ENCODE measurements at places on chromosomes 2 and 18. TPM values are rescaled to one million over a fixed set of nuclear protein-coding genes. Genes with fewer than 3 reads are reported as not detected.

NTSR2 gene
- not detected for total RNA-seq

PRKAG3 gene
- not detected for total RNA-seq

NCKAP1 gene
- 116 TPM for total RNA-seq

MZT2B gene
- 172 TPM for total RNA-seq

FN1 gene
- total RNA-seq = 28.6 TPM

DSG2 gene
- 8.2 TPM for total RNA-seq

CXCR1 gene
- not detected for total RNA-seq

CFC1 gene
- total RNA-seq = 1.8 TPM

HOXD3 gene
- total RNA-seq = not detected

TNFRSF11A gene
- total RNA-seq = 1.2 TPM

BOD1L2 gene
- not detected for total RNA-seq

PUM2 gene
- 113 TPM for total RNA-seq

PLCL1 gene
- 28.8 TPM for total RNA-seq

OXER1 gene
- total RNA-seq = not detected

ARHGAP25 gene
- total RNA-seq = 1.4 TPM

RETSAT gene
- total RNA-seq = 39.4 TPM

FASTKD1 gene
- total RNA-seq = 38.1 TPM

ALPI gene
- total RNA-seq = not detected
